Left ventricle myocardium superior (tissue), 1 donor: ENCODE measurements at places on chromosomes 2 and 18. TPM values are rescaled to one million over a fixed set of nuclear protein-coding genes. Genes with fewer than 3 reads are reported as not detected.

GRCh38 chr2:200306931-200307723 is 634 bp downstream of the SPATS2L start:
- peak; percentile 73 for DNase-seq

GRCh38 chr2:197883354-197884032 is 79.1 kb downstream of the PLCL1 start:
- no peak for DNase-seq

DNA sequence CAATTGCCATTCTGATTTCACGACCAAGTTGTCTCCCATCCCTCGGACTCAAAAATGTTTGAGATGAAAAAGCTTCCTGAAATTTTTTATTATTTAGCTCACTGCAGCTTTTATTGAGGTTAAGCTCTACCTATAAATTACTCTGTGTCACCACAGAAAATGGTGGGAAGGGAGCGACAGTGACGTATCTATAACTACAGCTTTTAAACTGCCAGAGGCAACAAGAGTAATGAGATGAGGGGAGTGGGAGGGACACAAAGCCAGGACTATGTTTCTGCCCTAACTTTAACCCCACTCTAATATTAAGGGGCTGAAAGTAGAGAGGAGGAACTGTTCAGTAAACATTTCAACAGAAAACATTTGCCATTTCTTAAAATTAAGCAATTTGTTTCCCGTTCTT is 37.4 kb downstream of the SMAD2 start:
- no peak for DNase-seq

GRCh38 chr18:42525905-42526304 is 570.9 kb downstream of the PIK3C3 start:
- no peak for DNase-seq

DNA sequence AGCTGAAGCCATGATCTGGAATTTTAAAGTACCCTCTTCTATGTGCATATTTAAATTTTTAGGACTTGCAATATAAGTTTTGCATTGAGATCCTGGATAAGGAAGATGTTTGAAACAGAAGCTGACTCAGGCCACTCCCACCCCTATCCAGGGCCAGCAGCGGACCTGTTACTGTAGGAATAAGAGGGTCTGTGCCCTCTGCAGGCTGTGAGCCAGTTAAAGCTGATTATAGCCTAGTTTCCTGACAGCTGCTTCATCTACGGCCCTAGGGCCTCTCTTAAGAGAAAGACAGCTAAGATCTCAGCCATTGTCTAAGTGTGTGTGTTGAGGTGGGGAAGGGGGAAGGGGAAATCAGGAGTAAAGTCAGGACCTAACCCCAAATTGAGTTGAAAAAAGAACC is 234.0 kb downstream of the HAUS1 start:
- no peak for DNase-seq

GRCh38 chr2:96202152-96202854 is 6.3 kb downstream of the STARD7 start:
- no peak for DNase-seq

The ALPG gene
- not detected for total RNA-seq
